Foreskin melanocyte (primary cell): ENCODE measurements at places on chromosomes 2 and 18.

- no peak for DNase-seq
Measured at GRCh38 chr2:119136093-119136492, 22.5 kb downstream of the C1QL2 start.

- DNase-seq, result peak; percentile 91
Measured at GRCh38 chr2:218216674-218217359, at the start of gene ARPC2. ARPC2 (plus strand) TSS chr2:218217189; CDS start chr2:218217471, 282 bp downstream.

DNA sequence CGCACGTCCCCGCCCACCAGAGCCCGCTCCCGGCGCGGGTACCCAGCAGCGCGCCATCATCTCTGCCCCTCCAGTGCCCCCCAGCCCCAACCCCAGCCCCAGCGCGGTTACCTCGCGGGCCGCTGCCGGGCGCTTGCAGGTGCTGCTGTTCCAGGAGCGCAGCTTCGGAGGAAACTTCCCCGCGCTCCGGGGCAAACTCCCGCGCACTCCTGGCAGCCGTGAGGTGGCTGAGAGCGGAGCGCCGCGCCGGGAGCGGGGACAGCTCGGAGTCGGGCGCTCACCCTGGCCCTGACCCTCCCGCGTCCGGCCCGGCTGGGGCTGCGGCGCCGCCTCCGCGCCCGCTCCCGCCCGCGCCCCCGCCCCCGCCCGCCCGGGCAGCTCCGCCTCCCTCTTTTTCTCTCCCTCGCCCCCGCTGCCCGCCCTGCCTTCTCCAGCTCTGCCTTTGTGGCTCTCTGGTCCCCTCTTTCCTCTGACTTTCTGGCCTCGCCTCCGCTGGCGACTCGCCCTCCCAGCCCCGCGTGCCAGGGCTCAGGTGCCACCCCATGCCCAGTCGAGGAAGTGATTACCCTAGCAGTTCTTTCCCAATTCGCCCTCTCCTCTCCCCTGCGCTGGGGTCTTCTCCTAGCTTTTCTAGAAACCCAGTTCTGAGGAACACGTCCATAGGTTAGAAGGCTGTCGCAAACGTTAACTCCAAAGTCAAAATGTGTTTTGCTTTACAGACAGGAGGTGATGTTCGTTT, at the start of gene CHST9:
Gene CHST9 (minus strand): TSS at position 284 of the 739 bp plus-strand sequence. CDS start 42,499 bp downstream, outside the sequence.
- DNase-seq, result no peak

DNA sequence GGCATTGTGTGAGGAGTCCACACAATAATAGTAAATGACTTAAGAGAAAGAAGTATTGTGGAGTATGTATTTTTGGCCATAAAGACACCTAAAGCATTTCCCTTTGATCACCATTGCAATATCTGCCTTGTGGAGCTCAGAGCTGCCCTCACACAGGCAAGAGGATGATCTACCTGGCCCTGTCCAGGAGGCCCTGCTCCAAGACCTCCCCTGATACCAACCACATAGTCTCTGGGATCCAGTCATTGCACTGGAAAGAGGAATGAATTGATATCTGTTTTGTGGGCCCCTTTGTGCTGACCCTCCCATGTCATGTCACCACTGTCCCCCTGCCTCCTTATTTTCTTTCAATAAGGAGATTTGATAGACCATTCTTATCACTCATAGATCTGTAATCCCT, 430.6 kb upstream of the TNP1 start:
- DNase-seq, result no peak

- no peak for DNase-seq
Measured at GRCh38 chr2:128617029-128617590, 298.4 kb upstream of the HS6ST1 start.

- DNase-seq, result no peak
Measured at GRCh38 chr2:172900871-172901270, 165.2 kb downstream of the RAPGEF4 start.

DNA sequence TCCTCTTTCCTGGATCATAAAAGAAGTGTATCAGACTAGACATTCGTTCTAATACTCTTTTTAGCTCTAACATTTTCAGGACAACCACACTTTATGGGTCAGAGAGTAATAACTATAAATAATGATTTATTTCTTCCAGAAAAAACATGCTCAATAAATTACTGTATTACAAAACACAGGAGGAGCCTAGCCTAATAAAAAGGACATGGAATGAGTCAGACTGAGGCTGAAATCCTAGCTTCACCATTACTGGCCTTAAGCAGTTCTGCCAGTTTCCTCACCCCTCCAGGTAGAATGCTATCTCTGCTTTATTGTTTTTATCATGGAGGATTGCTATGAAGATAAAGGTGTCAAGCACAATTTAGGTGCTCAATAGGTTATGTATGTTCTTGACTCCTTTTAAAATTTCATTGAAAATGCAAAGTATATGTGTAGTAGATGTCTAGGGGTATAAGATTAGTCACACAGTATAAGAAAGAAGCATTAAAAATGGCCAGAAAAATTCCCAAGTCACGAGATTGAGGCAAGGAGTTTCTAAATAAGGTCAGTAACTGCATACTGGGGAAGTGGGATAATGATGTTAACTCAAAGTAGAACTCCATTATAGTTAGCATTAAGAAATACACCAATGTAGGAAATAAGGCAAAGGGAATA, 105.5 kb upstream of the NEUROD1 start:
- DNase-seq, result no peak

DNA sequence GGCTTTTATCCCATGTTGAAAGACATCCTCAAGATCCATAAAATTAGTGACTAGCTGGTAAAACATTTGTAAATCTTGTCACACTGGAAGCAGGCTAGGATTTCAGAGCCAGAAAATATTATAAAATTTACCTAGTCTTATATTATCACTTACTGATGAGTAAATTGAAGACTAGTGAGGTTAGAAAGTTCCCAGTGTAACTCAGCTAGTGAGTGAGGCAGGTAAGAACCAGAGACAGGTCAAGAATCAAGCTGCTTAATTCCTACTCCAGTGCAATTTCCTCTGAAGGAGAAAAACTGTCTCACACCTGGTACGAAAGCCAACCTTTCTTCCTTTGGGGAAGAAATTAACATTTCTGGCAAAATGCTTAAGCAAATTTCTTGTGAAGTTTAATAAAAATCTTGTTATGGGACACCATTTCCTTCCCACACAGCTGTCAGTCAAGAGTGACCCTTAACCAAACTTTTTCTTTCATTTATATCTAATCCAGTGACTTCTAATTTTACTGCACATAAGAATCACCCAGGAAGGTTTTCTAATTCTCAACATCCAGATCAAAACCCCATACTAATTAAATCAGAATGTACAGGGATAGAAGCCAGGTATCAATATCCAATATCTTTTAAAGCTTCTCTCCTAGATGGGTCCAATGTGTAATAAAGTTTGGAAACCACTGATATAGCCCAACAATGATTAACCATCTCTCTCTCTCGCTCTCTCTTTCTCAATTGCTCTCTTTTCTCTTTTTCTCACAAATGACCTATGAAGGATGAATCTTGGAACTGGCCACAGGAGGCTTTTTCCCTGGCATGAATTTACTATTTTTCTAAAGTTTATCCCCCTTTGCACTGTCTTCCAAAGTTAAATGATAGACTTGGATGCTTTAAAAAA, 264.3 kb upstream of the SLC39A10 start:
- DNase-seq, result no peak

DNA sequence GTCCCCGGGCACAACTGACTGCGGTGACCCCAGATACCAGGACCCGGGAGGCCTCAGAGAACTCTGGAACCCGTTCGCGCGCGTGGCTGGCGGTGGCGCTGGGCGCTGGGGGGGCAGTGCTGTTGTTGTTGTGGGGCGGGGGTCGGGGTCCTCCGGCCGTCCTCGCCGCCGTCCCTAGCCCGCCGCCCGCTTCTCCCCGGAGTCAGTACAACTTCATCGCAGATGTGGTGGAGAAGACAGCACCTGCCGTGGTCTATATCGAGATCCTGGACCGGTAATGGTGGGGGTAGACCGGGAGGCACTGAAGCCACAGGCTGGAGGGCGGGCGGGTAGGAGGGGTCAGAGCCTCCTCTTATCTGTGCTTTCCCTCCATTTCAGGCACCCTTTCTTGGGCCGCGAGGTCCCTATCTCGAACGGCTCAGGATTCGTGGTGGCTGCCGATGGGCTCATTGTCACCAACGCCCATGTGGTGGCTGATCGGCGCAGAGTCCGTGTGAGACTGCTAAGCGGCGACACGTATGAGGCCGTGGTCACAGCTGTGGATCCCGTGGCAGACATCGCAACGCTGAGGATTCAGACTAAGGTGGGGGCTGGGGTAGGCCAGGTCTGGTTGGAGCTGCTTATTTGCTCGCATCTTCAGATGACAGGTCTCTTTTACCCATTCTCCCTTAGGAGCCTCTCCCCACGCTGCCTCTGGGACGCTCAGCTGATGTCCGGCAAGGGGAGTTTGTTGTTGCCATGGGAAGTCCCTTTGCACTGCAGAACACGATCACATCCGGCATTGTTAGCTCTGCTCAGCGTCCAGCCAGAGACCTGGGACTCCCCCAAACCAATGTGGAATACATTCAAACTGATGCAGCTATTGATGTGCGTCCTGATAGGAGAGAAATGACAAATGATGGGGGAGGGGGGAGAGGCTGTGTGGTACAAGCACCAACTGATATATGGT, 780 bp downstream of the HTRA2 start:
- DNase-seq, result no peak

DNA sequence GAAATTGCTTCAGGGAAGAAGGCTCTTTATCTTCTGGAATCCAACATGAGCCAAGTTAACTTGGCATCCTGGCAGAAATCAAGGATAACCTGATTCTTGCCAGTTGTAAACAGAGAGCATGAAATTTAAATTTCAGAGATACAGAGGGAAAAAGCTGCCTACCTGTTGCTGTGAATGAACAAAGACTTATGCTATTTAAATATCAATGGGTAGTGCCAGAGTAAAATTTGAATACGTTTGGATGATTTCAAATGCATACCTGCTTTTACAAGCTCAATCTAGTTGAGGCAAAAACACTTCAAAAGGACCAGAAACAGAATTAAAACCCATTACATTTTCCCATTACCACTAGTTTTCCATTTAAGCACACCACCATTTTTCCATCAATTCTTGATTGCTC, 60.9 kb downstream of the CHST9 start:
- no peak for DNase-seq

DNA sequence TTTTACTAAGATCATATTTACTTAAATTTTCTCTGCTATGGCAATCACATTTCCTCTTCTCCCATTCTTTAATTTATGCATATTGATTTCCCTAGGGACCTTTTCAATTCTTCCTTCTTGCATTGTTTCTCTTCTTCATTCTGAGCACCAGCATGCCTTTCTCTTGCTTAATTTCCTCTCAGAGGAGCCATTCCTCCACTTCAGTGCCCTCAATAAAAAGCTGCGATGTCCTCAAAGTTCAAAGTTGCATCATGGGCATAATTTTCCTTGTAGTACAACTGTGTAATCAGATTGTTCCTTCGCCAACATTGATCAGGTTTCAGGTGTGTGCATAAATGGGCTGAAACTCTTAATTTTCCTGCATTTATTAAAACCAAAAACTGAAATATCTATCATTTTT, 21.8 kb upstream of the CD226 start:
- no peak for DNase-seq

DNA sequence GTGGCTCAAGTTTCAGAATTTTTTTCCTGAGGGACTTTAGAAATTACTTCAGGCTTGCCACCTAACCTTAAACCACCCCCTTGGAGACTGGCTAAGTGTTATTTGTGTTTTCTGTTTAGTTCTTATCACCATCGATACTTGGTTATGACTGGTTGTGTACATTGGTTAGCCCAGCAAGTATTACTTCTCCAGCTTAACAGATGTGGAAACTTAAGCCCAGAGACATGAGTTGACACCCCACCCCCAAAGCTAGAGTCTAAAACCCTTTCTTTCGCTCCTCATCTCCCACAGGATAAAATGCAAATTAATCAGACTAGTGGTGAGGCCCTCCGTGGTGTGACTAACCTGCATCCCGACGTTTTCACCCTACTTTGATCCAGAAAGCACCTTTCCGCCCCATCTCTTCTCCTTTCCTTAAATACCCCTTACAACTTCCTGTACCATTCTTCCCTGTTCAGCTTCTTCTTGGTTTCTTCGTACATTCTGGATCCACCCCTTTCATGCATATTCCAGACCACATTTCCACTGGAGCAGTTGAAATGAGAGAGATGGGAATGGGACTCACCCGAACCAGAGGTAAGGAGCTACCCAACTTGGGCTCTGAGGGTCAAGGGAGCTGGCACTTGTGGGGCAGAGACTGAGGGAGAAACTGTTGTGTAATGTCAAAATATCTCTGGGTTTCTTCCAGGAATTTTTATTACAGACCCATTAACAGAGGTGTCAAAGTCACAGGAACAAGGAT, 819 bp upstream of the MAP3K2 start:
- no peak for DNase-seq

DNA sequence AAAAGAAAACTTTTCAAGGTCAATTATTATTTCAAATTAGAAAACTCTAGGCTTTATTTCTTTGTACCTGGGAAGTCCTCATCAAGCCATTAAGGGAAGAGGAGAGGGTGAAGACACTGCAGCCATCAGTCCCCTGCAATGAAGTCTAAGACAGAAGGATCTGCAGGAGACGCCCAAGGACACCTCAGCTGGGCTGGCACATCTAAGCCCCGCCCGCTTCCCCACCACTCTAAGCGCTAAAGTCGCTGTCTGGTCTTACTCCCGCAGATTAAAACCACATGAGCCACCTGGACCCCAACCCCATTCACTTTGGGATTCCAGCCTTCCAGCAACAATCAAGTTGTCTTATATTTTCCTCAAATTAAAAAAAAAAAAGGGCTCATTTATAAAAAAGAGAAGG, 104.4 kb downstream of the AFF3 start:
- no peak for DNase-seq

- no peak for DNase-seq
Measured at GRCh38 chr2:159895258-159896065, 97.5 kb upstream of the CD302 start.

GRCh38 chr2:67476809-67477790, 80.0 kb downstream of the ETAA1 start:
- peak; percentile 17 for DNase-seq

- DNase-seq, result no peak
Measured at GRCh38 chr2:151525821-151526373, 116.2 kb downstream of the RIF1 start.

DNA sequence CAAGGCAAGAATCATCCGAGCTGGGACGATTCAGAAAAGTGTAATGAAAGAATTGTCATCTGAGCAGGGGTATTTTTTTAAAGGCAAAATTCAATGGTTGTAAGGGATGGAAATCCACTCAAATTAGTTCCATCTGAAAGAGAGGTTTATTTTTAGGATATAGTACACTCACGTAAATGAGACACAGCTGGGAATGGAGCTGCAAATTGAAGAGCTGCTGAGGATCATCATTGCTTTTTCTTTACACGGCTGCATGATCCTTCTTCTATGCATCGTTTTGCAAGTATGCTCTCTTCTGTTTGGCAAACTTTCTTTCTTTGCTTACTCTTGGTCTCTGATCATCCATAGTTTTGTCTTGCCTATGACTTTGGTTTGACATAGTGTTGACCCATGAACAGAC, 27.4 kb upstream of the CUL3 start:
- no peak for DNase-seq

DNA sequence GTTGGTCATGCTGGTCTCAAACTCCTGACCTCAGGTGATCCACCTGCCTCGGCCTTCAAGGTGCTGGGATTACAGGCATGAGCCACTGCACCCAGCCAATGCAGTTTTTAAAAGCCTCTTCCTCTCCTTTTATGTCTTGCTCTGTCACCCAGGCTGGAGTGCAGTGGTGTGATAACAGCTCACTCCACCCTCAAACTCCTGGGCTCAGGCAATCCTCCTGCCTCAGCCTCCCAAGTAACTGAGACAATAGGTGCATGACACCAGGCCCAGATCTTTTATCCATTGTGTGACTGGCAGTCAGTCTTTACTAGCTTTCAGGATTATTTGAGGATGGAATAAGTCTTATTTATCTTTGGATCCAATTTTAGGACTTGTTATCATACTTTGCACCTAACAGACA, 13.2 kb downstream of the KCTD18 start:
- no peak for DNase-seq
